Activated T-helper 1 cell treated with anti-CD3 and anti-CD28 coated beads, Interleukin-2, amount 50 U/mL, for 16 hours (primary cell): ENCODE measurements at places on chromosomes 11 and 22.

GRCh38 chr11:126061707-126062678, 673 bp downstream of the CDON start:
- no peak for DNase-seq

- DNase-seq = no peak
Observed at GRCh38 chr11:3893311-3893710, 37.8 kb downstream of the STIM1 start.

DNA sequence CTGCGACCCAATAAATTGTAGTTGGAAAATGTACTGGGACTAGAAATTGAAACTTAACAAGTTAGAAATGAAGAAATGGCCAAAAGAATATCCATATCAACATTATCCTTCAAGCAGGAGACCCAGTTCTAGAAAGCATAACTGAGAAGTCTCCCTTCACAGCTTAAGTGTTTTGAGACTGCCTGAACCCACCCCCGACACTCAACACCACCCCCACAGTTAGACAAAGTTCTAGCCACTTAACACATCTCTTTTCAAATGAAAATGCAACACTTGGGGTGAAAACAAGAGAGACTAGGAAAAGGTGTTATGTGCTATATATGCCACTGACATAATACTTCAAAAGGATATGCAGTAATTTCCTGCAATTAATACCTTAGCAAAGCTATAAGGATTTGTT, 184.5 kb downstream of the SOX6 start:
- DNase-seq = no peak

DNA sequence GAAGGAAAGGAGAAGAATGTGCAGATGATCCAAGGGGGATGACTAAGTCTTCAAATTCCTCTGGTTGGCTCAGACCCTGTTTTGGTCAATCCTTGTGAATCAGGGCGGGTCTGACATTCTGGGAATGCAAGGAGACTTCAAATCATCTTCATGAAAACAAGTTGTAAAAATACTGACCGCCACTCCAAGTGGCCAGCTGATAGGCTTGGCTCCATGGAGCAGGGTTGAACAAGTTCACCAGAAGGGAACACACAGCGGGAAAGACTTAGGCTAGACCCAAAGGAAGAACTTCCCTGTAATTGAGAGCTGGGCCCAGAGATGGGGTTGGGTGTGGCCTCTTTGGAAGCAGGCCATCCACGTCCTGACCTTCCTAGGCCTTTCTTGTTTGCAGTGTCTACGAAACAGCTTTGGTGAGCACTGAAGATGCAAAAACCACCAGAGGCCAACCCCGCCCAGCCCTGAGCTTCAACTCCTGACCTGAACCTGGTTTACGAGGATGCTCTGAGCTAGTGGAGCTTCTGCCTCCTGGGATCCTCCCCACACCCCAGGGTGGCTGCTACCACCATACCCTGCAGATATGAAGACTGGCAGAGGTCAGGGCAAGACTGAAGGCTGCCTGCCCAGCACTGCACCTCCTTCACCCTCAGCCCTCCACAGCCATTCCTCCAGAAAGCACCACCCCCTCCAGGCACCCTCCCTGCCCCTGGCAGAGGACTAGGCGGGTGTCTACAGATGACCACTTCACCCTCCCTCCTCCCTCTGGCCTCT, 26.1 kb downstream of the GDPD5 start:
- no peak for DNase-seq

DNA sequence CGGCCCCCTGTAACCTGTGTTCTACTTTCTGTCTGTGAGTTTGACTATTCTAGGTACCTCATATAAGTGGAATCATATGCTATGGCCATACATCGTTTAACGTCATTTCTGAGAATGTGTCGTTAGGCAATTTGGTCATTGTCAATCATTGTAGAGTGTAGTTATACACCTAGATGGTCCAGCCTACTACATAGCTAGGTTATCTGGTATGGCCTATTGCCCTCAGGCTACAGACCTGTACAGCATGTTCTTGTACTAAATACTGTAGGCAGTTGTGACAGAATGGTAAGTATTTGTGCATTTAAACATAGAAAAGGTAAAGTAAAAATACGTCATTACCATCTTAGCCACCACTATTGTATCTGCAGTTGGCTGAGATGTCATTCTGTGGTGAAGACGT, 35.2 kb downstream of the MYO7A start:
- no peak for DNase-seq

- DNase-seq = no peak
Observed at GRCh38 chr22:41576877-41577276, 12.8 kb downstream of the PMM1 start.

DNA sequence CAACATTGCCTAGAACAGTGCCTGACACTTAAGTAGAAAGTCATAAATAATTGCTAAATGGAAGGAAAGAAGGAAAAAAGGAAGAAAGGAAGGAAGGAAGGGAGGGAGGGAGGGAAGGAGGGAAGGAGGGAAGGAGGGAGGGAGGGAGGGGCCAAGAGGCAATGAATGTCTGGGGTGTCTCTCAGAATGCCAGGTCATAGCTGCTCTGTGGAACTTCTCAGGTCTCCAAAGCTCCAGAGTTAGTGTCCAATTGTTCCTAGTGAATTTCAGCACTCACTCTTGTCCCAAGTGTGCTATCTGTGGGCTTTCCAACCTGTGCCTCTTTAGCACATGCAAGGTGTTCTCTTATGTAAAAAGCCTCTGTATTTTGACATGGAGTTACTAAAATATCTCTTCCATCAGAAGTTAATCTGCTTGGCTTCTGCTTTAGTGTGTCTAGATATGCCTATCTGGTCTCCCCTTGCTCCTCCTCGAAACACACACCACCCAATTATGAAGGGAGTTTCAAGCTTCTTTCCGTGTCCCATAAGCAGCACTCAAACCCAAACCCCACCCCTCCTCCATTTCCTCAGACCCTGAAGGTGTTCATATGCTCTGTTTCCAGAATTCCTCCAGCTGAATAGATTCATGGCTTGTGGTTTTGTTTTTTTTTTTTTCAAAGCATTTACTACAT, 56.5 kb downstream of the FAM76B start:
- no peak for DNase-seq

DNA sequence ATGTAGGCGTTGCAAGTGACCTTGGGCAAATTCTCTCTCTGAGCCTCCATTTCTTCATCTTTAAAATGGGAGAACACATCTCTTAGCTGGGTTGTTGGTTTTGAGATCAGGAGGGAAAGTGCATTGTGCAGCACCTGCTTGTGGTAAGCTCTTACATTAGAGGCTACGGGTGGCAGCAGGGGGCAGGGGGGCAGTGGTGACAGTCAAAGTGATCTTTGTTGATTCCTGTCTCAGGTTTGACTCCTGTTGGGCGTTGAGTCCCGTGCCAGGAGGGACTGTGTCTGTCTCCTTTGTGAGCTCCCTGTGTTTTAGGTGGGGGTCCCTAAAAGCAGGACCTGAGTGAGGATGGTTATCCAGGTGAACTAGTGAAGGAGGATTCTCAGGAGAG, 101.7 kb downstream of the TP53I11 start:
- DNase-seq = no peak

GRCh38 chr11:57639321-57640067, 10.2 kb downstream of the YPEL4 start:
- no peak for DNase-seq

DNA sequence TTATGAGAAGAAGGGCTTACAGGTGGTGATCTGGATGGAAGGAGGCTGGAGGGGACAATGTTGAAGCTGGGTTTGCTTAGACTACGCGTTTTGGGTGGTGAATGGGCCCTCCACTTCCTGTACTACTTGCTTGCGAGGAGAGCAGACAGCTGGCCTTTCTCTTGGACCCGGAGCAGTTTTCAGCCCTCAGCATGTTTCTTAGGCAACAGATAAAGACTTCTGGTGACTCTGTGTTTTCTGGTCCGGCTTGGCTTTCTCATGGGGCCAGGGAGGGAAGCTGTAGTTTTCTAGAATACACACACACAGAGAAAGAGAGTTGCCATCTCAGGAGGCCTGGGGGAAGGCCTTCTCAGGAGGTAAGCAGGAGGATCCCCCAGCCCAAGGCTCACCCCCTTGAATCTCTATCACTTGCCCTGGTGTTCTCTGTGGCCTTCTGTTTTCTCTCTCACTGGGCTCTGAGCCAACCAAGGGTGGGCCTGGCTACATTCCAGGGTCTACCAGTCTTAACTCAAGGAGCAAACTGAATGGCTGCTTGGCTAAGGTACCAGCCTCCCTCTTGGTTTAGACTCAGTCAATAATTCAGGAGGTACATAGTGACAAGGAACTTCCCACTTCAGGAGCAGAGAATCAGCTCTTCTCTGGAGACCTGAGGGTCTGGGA, 2.4 kb downstream of the CCS start:
- DNase-seq = no peak

- no peak for DNase-seq
Observed at GRCh38 chr22:21674638-21675245, 8.9 kb downstream of the PPIL2 start.

DNA sequence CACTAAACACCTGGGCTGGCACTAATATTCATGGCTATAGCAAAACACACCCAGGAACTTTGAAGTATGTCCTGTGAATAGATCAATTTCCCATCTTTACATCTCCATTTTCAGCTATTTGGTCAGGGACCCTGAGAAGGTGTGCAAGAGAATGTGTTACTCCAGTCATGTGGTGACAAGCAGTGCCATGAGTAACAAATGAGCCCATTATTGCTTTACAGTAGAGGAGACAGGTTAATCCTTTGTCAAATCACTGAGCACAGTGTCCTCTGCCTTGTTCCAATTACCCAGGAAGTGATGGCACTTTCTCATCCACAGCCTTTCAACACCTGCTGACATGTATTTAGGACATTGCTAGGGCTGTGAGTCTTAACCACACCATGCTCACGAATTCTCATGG, 664.8 kb upstream of the API5 start:
- DNase-seq = no peak

DNA sequence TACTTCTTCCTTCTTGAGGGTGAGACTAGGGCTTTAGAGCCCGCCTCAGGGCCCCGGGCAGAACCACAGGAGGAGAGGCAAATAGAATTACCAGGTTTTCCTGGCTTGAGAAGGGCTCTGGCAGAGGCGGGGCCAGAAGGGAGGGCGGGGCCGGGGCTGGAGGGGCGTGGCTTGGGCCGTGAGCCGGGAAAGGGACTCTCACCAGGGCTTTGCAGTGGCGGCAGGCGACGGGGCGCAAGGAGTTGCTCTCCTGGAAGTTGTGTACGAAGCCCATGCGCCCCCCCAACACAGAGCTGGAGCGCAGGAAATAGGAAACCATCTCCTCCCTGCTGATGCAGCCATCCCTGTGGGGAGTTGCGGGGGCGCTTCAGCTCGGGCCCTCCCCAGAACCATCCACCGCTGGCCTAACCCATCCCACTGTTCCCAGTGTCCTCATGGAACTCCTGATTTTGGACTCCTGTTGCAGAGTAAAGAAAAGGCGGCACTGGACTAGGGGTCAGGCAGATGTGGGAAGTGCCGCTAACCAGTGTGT, 6.9 kb upstream of the NRXN2 start:
- DNase-seq = no peak

GRCh38 chr11:45181193-45181888, 34.9 kb downstream of the PRDM11 start:
- DNase-seq = no peak
